CD4-positive, alpha-beta T cell treated with Interferon gamma for 1 hour (primary cell): ENCODE measurements at places on chromosomes 6 and 20.

GRCh38 chr6:124590001-124590400 lies 372.2 kb upstream of the RNF217 start:
- no peak for DNase-seq

- DNase-seq = no peak
Measured at GRCh38 chr6:43806043-43806757, 36.2 kb downstream of the VEGFA start.

GRCh38 chr6:48919555-48919954 lies 543.5 kb downstream of the MMUT start:
- no peak for DNase-seq

- DNase-seq = no peak
Measured at GRCh38 chr20:46151936-46152335, 33.8 kb downstream of the CD40 start.

DNA sequence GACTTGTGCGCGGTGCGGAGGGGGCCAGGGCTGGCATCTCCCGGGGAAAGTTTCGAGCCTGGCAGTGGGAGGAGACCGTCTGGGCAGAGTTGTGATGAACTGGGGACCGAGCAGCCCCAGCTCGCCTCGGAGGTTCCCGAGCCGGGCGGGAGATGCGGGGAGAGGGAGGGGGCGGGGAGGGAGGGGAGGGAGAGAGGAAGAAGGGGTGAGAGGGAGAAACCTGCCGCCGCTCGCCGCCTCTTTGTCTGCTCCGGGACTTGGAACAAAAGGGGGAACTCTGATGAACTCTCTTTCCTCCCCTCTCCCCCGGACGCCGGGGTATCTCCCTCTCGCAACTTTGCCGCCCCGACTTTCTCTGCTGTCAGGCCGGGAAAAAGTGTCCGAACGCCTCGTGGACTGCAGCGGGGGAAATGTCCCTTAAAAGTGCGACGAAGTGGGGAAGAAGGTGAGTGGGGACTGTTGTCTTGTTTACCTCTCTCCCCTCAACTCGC lies 72.7 kb downstream of the SOX4 start:
- no peak for DNase-seq

DNA sequence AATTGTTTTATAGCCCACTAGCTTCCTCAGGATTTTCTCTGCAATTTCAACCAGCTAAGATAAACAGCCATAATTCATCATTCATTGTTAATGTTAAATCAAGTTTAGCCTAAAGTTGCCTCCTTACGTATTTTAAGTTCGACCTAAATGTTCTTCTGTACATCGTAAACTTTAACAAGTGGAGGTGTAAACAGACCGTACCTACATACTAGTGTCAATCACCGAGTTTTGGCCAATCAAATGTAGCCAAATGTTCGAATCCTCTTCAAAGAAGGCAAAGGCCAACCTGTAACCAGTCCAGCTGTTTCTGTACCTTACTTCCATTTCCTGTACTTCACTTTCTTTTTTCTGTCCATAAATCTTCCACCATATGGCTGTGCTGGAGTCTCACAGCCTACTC lies 13.5 kb downstream of the MBOAT1 start:
- DNase-seq = no peak

DNA sequence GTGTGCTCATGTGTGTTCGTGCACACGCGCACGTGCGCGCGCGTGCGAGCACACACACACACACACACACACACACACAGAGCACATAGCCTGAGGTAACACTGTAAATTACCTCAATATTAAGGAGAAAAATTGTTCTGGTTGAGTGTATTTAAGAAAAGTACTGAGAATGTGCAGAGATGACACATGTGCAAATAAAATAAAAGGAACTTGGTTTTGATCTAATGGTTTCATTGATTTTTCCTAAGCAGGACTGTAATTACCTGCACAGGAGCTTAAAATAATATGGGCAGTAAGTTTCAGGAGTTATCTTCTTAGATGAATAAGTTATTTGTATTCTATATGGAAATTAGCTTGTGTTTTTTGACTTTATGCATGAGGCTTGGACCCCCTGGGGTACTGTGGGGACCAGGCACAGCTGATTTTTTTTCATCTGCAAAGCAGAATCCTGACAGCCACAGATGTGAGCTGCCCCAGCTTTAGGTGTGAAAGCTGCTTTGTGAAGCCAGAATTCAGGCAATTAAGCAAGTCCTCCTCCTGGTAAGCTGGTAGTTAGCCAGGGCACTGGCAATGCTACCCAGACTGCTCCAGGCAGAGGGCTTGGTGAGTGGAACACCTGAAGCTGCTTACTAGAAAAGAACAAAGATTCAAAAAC lies 1040.6 kb upstream of the CITED2 start:
- no peak for DNase-seq

DNA sequence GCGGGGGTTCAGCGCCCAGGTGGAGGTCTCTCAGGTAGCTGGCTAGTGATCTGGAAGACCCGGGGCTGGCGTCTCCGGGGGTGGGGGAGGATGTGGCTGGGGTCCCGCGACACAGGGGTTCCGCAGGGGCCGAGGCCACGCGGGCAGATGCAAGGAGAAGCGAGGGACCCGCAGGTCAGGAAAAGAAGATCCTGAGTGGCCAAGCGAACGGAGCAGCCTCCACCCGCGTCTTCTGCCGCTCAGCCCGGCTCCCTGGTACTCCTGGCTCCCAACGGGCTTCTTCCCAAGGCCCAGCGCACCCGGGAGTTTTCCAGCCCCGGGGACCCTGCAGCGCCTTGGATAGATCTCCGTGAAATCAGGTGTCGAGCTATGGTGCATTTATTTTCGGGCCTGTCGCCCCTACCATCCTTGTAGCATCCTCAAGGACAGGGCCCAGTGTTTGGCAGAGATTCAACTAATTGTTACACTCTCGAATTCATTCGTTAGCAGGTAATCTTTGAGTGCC lies 682 bp upstream of the CHD6 start:
- DNase-seq = no peak

GRCh38 chr6:167279766-167280446 lies 11.2 kb upstream of the UNC93A start:
- no peak for DNase-seq

- no peak for DNase-seq
Measured at GRCh38 chr6:144805049-144805448, 519.9 kb downstream of the UTRN start.

- DNase-seq = no peak
Measured at GRCh38 chr20:35878113-35878625, 76.1 kb downstream of the SCAND1 start.
